Activated CD4-positive, CD25-positive, alpha-beta regulatory T cell treated with anti-CD3 and anti-CD28 coated beads, Interleukin-2, amount 50 U/mL, for 16 hours (primary cell): ENCODE measurements at places on chromosomes 16 and 17.

DNA sequence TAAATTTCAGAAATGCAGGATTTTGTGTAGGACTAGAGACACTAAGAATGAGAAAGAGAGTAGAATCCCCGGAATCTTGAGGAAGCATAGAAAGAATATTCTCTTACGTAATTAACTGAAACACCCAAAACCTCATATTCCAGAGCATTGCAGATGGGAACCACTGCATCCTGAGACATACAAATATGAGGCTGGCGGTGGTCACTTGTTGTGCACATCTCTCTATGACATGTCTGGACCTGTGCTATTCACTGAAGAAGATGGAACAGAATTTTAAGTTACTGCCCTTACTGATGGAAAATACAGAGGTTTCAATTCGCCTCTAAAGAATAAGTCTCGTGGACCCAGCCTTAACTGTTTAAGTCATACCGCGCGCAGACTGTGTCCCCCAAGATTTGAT lies 806 bp downstream of the RAD51C start:
- DNase-seq: no peak

GRCh38 chr16:2166263-2167067 lies 10.9 kb downstream of the TRAF7 start:
- no peak for DNase-seq

DNA sequence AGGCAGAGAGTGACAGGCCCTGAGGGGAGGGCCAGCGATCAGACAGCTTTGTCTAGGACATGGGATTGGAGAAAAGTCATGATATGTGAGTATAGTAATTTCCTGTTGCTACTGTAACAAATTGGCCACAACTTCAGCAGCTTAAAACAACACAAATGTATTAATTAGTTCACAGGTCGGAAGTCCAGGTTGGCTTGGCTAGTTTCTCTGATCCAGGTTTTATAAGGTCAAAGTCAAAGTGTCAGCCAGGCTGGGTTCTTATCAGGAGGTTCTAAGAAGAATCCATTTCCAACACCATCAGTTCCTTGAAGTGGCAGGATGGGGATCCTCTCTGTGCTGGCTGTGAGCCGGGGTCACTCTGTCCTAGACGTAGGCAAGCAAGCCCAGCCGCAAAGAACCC lies 76.2 kb upstream of the SEC14L1 start:
- no peak for DNase-seq

GRCh38 chr16:79472426-79472825 lies 128.1 kb downstream of the MAF start:
- DNase-seq: no peak

GRCh38 chr17:65990593-65990992 lies 201.3 kb downstream of the CEP112 start:
- DNase-seq: no peak

DNA sequence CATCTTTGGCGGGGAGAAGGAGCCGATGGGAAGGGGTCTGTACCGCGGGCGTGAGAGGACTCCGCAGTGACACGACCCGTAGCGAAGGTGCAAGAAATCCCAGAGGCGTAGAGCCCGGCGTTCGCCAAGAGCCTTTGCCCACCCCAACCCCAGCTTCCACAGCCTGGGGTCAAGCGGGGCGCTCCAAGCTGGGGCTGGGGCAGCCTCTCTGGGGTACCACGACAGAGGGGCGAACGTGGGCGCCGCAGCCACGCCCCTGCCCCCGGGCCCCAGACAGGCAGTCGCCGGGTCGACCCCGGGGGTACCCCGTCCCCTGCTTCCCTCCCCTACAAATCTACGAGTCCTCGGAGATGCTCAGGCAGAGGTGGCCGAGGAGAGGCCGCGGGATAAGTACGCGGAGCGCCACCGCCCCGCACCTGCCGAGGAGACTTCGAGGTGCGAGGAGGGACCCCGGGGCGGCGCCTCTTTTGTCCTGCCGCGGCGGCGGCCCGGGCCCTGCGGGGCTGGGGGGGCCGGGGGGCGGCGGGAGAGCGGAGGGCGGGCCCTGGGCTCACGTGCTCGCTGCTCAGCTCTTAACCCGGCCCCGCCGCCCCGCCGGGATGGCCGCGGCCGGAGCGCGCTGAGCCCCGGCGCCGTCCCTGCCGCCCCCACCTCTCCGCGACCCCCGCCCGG lies at the start of gene ADAM11:
TSS of gene ADAM11 (plus strand) at position 575 of the 672 bp plus-strand sequence. CDS start 212 bp downstream, outside the sequence.
- no peak for DNase-seq

DNA sequence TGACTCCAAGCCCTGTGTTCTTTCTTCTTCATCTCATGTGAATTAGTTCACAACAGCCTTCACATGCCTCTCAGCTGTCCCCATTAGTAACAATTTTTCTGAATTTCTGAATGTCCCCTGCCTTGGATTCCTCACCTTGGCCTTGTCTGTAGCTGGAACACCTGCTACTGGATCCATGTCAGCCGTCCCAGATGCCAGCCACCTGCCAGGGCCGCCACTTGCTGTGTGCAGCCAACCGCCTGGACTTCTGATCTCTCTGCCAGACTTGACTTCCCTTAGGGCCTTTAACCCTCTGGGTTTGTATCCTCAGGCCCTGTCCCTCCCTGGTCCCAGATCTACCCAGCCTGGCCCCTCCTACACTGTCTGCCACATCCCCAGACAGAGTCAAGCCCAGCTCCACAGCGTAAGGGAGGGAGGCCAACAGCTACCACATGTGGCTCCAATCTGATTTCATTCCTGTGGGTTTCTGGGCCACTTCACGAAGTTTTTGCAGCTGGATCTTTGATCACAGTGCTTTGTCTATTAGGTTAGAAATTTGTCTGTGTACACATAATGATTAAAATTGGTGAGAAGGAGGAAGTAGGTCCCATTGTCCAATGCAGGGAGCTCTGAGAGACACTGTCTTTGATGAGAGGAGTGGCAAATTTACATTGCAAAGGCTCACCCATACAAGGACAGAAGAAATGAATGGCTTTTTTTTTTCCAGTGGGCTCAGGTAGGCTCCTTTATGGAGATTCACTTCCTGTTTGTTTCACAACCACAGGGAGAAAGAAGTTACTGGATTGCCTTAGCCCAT lies 15.3 kb downstream of the MPP2 start:
- no peak for DNase-seq

- DNase-seq: no peak
These were observed 10.4 kb downstream of the CEP131 start for GRCh38 chr17:81212365-81212764.
